ENCODE measurements at places on chromosomes 7 and 10. TPM values are rescaled to one million over a fixed set of nuclear protein-coding genes. Genes with fewer than 3 reads are reported as not detected.

The AZGP1 gene
- 87.7 TPM for total RNA-seq

DNA sequence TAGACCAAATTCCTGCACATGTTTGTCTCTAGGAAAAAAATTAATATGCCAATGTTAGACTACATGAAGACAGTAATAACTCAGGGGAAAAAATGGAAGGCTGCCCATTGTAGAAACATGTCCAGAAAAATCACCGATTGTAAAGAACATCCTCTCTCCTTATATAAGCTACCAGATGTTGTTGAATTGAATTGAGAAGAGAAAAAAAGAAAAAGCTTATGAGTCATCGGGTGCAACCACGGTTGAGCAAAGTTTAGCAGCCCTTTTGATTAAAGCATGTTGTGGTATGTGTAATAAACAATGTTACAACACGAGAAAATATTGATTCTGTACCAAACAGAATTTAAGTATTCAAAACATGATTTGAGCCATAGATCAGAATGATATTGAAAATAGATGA is 102.3 kb upstream of the ARHGAP21 start:
- DNase-seq = no peak

The GNA12 gene
- total RNA-seq = 47.2 TPM

The TRIP6 gene
- total RNA-seq = 65.3 TPM

DNA sequence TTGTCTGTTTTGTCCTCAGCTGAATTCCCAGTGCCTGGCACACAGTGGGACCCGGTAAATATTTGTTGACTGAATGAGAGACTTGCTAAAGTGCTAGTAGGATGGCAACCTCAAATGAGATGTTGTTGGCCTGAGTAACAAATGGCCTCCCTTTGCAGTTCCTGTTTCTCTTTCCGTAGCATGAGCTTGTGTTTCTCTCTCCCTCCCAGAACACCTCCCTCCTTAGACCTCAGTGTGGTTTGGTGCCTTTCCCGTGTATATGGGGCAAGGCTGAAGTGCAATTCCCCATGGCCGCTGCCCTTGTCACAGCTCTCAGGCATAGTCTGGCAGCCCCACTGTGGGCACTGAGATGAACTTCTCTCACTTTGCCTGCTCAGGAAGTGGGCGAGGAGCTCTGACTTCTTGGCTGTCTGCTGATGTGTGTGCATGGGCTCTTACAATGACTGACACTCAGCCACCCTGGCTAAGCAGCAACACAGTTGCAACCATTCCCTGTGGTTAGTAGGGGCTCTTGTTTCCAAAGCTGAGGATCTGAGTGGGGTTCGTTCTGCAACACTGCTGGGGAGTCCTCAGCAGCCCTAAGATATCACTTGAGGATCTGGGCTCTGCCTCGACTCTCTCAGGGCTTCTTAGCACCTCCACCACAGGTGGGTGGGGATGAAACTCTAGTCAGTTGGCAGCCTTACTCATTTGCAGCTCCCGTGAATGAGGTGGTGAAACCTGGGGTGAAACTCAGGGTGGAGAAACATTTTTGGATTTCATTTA is 136.1 kb downstream of the ICA1 start:
- DNase-seq = peak; percentile 67

DNA sequence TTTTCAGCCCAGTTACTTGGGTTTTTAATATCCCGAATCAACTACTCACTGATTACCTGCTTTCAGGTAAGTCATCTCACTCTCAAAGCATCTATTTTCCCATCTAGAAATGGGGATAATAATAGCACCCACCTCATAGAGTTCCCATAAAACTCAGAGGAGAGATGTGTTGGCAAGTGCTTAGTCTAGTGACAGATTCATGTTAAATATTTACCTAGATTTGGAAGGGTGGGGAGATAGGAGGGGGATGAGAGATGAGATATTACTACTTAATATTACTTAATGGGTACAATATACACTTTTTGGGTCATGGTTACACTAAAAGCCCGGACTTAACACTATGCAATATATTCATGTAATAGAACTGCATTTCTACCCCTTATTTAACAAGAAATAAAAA is 7.0 kb upstream of the A1CF start:
- DNase-seq = no peak

The WASHC2A gene
- 53.6 TPM for total RNA-seq

DNA sequence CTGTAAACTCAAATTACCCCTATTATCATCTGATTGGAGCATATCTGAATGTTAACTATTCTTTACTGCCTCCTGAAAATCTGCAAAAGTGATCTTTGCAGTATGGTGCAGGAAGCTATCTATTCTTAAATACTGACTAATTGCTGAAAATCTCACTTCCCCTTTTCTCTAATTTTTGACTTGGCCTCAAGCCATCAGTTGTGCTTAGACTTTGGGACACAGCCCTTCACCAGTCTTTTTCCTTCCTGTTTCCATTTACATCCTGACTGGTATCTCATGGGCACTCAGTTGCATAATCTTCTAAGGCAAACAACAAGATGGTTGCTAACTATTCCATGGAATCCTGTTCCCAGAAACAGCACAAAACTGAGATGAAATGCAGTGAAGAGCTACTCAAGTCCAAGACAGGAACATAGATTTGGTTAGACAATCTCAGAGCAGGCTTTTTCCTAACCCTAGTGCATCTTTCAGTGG is 228.5 kb downstream of the SORCS1 start:
- no peak for DNase-seq

DNA sequence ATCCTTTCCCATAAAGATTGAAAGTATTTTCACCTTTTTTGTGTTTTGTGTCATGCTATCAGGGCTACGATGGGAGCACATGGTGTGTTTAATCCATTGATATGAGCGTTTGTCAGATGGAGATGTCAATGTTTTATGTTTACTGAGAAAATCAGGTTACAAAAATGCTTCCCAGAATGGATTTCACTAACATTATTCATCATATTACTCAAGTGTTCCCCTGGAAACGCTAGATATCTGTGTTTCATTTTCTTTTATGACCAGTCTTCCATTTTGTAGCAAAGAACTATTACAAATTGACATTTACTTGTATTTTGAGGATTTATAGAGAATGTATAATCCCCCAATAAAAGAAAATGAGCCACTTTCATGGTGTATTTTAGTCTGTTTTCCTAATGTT is 293.5 kb upstream of the AKR1E2 start:
- DNase-seq = no peak

DNA sequence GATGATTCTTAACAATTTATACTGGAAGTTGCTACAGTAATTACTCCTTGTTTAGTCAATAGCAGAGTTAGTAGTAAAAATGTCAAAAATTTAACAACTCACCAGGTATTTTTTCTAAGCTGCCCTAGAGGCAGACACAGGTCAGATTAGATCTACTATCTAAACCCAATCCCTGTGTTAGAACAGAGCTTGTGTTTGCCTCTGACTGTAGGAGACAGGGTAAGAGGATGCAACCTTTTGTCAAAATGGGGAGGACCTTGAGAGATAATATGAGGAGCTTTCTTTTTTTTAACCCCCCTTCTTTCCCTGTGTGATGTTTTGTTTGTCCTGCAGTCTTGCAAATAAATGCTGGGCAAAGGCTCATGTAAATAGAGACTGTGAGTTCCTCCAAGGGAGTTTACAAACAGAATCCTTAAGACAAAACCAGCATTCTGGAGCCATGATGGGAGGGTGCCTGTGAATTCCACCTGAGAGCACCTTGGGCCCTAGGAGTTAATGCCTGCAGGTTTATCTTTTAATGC is 353.1 kb downstream of the GATA3 start:
- DNase-seq = no peak

DNA sequence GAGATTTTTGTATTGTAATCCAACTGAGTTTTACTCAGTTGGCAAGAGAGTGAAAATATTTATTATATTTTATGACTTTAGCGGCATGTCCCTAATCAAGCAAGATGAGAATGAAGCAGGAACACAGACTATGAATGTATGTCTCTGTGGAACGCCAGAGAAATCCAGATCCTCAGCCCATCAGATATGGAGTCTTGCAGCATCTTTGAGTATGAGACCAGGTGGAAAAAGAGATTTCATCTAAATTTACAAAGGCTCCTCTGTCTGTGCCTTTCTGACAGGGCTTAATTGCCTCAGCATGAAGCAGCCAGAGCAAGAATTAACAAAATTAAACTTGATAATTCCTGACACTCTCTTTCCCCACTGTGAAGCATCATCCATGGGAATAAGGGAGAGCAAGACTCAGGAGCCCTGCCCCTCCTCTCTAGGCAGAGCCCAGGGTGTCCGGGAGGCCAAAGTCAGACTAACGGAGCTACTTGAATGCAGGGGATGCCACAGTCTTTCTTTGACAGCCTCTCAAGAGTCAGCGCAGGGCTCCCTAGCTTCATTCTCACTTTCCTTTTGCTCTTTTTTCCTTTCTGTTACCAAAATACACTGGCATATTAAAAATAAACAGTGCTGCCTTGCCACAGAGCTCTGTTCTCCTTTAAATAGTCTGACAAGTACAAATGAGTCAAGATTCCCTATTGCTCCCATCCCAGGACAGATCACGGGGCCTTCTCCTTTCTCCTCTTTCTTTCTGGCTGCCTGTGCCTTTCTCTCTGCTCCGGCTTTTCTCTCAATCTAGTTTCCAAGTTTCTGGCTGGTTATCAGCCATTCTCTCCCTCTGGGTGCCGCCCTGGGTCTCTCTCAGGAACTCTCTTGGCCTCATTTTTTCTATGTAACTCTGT is 132.2 kb upstream of the INHBA start:
- no peak for DNase-seq

GRCh38 chr7:136070736-136071505 is 93.8 kb upstream of the MTPN start:
- no peak for DNase-seq

DNA sequence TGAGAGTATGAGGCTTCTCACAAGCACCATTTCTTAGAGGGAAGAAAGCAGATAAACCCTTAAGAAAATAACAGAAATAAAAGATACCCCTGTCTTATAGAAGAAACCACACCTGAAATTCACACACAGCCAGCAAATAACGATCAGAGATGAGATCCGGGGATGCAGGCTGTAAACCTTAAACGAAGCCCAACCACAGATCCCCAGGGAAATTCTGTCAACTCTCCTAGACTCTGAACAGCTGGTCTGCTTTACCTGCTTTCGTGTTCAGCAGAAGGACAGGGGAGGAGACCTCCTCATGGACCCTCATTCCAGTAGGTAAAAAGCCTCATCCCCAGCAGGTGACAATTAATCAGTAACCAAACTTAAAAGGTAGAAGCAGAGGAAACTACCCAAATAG is 45.0 kb downstream of the VOPP1 start:
- no peak for DNase-seq
